ENCODE measurements at places on chromosomes 1 and 21.

- no peak for DNase-seq
Measured at GRCh38 chr1:23530087-23530746, 816 bp downstream of the E2F2 start.

DNA sequence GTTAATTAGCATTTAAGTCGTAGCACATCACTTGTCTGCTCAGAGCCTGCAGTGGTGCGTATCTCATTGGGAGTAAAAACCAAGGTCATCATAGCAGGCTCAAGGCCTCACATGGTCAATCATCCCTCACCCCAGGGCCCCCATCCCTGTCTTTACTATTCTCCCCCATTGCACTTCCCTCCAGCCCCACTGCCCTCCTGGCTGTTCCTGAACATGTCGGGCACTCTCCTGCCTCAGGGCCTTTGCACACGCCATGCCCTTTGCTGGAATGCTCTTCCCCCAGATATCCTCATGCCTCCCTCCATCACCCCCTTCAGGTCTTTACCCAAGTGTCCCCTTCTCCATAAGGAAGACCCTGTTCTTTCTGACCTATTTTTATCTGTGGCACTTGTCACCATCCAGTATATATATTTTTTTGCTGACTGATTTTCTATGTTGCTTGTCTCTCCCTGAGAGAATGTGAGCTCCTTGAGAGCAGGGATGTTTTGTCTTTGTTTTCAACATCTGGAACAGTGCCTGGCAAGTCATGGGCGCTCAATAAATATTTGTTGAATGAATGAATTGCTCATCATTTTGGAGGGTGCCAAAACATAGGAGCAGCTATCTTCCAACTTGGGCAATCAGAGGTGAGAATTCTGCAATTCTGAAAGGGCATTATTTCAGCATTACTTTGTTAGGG lies 74.1 kb upstream of the POU3F1 start:
- DNase-seq, result no peak

GRCh38 chr1:154574716-154575115 lies 7.1 kb downstream of the CHRNB2 start:
- no peak for DNase-seq

GRCh38 chr1:168504064-168504837 lies 39.5 kb downstream of the XCL2 start:
- no peak for DNase-seq

GRCh38 chr1:80657044-80657643 lies 1143.6 kb upstream of the ADGRL2 start:
- no peak for DNase-seq

GRCh38 chr1:58978096-58978495 lies 194.2 kb upstream of the JUN start:
- no peak for DNase-seq

DNA sequence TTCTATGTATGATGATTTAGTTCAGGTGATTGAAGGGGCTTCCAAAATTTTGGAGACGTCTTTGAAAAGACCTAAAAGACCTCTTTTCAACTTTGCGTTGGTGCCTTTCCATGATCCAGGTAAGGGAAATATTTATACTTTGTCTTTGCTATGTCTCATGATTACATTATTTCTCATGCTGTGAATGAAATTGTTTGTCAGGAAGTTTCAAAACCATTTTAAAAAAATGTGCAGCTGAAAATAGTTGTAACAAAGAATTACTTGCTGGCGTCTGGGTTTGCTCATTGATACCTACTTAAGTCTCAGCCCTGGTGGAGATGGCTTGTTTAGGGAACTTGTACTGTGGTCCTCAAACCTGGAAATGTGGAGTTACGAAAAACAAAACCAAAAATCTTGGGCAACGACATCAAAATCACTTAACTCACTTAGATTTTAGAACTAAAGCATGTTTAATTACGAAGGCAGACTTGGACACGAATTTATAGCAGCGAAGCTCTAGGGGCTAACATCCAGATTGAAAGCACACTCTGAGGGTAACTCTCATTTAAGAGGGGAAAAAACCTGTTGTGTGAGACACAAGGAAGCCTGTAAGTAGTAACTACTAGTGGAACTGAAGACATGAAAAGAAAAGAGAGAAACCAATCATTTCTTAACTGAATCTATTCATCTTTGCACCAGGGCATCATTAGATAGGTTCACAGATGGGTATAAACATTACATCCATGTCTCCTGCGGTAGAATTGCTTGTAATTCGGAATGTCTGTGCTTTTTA lies 924 bp downstream of the HMCN1 start:
- no peak for DNase-seq

- DNase-seq, result no peak
Measured at GRCh38 chr1:162138599-162139181, 69.2 kb downstream of the NOS1AP start.

- no peak for DNase-seq
Measured at GRCh38 chr1:97929874-97930851, 9.3 kb upstream of the DPYD start.

DNA sequence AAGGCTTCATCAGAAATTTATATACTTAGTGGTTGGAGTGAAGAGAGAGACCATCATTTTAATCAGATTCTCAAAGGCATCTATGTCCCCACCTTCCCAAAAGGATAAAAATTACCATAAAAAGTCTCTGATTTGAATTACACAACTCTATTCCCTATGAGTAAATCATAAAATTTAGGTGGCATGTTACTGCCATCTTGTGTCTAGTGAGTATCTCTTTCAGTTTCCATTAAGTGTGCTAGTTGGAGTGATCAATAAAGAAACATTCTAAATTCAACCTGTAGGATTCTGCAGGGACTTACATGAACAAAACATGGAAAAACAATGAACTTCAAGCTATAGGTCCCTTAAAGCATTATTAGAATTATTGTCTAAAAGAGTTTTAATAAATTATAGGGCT lies 655.4 kb downstream of the LTN1 start:
- no peak for DNase-seq

DNA sequence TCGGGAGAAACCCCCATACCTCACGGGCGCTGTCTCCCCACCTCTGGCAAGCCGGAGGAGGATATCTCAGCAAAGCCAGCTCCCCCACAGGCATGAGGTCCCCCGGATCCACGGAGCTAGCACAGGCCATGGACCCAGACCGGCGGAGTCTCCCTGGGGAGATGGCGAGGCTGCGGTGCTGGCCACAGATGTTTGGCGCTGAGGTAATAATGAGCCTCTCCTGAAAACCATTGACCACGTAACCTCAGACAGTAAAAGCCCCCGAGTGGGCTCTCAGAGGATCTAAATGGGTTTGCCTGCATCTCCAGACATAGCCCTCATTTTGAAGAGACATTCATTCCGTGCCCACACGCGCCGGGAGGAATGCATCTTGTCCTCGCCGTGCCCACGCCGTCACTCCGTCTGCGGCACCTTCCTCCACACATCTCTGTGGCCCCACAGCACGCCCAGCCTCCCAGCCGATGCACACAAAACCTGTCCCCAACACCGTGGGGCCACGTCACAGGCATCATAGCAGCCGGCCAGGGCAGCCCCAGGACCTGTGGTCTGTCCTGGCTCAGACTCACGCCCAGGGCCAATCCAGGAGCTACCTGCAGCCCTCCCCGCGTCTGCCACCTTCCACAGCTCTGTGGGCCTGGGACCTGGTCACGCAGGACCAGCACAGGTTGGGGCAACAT lies 150.9 kb downstream of the PRDM16 start:
- DNase-seq, result no peak

- no peak for DNase-seq
Measured at GRCh38 chr1:228316589-228317387, 89.8 kb downstream of the TRIM11 start.
